ENCODE measurements at places on chromosomes 5 and 9.

DNA sequence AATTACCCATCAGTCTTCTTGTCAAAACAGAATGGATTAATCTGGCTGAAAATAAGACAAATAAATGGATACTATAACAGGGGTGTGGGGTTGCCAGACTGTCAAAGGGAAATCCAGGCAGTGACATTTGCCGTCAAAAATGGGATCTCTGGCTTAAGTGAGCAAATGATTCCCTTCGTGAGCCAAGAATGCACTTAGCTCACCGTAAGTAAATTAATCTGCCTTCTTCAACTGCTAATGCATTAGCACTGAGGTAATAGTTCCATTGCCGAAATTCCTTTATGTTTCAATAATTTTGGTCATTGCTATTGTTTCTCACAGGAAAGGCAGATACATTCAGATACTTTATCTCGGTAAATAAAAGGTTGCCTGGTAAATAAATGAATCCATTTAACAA lies 377.8 kb downstream of the KIAA0825 start:
- no peak for DNase-seq

DNA sequence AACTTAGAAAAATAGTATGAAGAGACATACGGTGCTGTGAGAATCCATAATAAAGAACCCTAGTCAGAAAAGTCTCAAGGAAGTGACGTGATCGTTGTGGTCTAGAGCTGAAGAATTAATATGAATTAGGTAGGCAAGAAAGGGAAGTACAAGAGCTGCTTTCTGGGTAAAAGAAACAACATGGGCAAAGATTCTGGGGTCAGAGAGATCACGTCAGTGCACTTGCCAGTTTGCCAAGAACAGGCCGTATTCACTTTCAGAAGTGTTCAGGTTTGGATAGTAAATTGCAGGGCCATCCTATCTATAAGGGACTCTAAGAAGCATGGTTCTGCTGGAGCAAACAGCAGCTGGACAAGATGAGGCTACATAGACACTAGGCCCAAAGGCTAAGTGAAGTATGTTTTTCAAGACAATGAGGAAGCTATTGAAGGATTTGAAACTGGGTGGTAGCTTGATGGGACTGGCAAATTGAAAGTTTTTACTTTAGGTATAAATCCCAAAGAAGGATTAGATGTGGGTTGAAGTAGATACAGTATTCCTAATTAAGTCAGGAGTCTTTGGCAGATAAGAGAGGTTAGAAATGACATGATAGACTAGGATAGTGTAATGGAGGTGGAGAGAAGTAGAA lies 4.8 kb upstream of the CHD1 start:
- DNase-seq, result peak; percentile 12

DNA sequence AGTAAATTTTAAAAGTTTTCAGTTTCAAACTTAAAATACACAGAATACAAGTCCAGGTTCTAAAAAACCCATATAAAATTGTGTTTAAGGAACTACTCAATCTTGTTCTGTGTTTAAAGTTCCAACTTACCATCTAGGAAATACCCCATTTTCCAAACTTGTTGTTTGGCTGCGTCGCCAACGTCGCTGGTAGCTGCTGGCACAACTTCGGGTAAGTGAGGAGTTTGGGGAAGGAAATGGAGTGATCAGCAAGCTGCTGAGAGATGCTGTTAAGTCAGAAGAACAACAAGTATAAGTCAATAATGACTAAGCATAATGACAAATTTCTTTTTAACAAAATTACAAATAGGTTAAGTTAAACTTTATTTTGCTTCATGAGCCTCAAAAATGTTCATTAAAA lies 71.3 kb upstream of the RAPGEF6 start:
- no peak for DNase-seq

DNA sequence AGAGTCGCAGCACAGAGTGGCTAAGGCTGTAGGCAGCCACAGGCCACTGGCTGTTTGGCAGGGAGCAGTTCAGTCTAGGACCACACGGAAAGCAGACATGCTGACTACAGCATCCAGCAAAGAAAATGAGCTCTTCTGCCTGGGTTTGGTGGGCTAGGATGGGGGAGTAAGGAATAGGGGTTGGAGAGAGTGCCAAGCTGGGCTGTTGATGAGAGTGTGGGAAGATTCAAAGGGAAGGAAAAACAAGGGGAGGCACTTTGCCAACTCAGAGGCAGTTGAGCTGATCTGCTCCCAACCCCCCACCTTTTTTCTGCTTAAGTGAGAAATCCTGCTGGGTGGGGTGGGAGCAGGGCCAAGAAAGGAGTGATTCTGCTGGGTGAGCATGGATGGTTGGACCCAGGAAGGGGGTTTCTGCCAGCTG lies 35.9 kb downstream of the SVEP1 start:
- DNase-seq, result no peak

DNA sequence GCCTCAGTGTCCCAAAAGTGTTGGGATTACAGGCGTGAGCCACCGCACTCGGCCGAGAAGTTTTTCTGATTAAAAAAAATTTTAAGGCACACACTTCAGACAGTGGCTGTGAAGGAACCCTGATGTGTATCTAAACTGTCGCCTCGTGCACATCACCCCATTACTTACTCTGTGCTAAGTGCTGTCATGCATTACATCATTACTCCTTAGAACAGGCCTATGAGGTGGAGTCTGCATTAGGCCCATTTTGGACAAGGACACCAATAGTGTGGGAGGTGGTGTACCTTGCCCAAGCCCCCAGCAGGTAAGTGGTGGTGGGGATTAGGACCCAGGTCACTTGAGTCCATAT lies 3.8 kb upstream of the CDHR2 start:
- DNase-seq, result no peak

- no peak for DNase-seq
These were observed 105.0 kb upstream of the WWC1 start for GRCh38 chr5:168186289-168187074.

DNA sequence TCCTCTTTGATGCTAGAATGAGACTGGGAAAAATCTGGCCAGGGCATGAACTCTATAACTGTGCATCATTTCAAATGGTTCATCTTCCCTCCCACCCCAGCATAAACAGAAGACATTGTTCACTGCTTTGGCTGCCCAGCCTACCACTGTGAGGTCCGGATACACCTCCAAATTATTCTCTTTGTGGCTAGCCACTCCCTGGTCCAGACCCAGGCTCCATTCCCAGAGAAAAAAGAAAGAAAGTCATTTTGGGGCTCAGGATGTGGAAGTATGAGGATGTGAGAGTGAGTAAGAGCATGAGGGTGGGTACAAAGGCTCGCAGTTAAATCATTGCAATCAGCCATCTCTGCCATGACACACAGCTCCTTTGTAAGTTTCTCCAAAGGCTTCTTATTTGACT lies 559.2 kb downstream of the PSAT1 start:
- DNase-seq, result no peak

- no peak for DNase-seq
These were observed 13.2 kb upstream of the ZBTB43 start for GRCh38 chr9:126791406-126792230.

GRCh38 chr9:98374385-98375051 lies 119.1 kb upstream of the TBC1D2 start:
- no peak for DNase-seq

GRCh38 chr9:76082057-76082456 lies 191.6 kb downstream of the PCSK5 start:
- DNase-seq, result no peak

DNA sequence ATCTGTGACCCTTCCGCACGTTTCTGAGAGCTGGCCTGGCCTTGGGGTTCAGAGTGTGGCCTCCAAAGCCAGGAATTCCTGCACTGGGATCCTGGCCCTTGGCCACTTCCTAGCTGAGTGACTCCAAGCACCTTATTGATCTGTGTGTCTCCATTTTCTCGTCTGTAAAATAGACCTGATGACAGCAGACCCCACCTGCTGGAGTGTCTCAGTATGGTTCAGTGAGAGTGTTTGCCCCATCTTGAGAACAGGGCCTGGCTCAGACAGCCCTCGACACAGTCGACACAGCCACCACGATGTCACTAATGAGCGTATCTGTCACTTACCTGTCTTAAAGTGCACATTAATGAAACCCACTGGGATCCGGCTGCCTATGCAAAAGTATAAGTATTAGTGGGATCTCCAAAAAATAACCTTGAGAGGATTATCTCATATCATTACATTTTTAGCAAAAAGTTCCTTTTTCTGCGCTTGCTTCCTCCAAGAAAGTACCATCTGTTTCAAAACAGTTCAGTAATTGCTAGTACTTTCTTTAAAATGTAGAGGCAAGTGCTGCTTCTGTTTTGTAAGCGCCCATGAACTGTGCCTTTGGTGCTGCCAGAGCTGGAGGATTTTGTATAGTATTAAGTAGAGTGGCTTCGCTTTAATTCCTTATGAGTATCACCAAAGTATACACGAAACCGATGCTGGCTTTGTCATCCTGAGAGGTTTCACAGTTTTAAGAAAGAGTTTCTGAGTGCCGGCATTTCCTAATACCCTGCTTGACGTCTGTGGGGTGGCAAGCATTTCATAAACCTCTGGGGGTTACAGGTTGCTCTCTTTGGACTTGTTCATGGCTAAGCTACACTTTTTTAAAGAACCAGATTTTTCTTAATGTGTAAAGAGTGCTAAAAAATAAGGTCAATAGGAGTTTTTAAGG lies 31.7 kb downstream of the UBE2QL1 start:
- no peak for DNase-seq

Measured in stimulated activated CD4-positive, alpha-beta T cell treated with anti-CD3 and anti-CD28 coated beads, Interleukin-2, amount 100 ng/mL, for 4 hours (primary cell).